Right renal pelvis (tissue), 4 donors: ENCODE measurements at places on chromosomes 6 and 20. TPM values are rescaled to one million over a fixed set of nuclear protein-coding genes. Genes with fewer than 3 reads are reported as not detected.

GRCh38 chr6:158022749-158023596 lies 41.3 kb downstream of the SYNJ2 start:
- DNase-seq: no peak

EYA4 gene
- polyA plus RNA-seq: 19.3 TPM

RAB32 gene
- 29.0 TPM for polyA plus RNA-seq

- DNase-seq: no peak
Observed at GRCh38 chr20:64224351-64225170, 31.0 kb upstream of the PCMTD2 start.

DNA sequence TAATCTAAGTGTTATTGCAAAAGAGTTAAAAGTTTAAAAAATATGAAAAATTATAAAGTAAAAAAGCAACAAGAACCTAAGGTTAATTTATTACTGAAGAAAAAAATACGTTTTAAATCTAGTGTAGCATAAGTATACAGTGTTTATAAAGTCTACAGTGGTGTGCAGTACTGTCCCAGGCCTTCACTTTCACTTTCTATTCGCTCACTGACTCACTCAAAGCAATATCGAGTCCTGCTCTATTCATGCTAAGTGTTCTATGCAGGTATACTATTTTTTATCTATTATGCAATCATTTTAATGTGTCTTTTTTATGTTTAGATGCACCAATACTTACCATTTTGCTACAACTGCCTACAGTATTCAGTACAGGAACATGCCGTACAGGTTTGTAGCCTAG lies 113.0 kb downstream of the MANEA start:
- DNase-seq: no peak

- DNase-seq: no peak
Observed at GRCh38 chr20:24968278-24968800, 19.3 kb downstream of the CST7 start.

GABRR1 gene
- polyA plus RNA-seq: 2.8 TPM

SH3BGRL2 gene
- 35.3 TPM for polyA plus RNA-seq

DNA sequence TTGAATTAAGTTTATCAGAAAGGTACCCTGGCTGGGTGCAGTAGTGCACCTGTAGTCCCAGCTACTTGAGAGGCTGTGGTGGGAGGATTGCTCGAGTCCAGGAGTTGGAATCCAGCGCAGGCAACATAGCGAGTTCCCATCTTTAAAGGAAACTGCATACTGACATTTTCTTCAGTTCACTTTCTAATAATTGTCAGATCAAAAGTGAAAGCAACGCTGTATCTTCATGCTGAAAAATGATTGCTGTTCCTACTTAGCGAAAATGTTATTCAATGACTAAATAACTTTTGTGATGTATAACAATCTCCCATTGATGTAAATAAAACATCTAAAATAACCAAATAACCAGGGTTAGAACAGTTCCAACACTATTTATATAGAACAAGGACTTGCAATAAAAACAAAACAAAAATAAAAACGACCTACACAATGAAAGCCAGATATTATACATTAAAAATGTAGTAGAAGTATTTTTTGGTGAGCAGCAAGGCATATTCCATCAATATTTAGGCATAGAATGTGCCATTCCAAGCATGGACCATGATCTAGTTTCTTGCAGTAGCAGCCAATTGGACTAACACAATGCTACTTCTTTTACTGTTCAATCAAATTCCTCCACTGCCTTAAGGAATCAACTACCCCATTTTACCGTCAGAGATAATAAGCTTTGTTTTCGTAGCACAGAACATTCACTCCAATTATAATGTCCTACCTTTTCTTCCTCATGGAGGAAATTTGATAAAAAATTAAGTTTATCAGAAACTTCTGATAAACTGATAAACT lies 1.5 kb downstream of the LATS1 start:
- no peak for DNase-seq

CYP39A1 gene
- 10.2 TPM for polyA plus RNA-seq
